ENCODE measurements at places on chromosomes 5 and 9. TPM values are rescaled to one million over a fixed set of nuclear protein-coding genes. Genes with fewer than 3 reads are reported as not detected.

DNA sequence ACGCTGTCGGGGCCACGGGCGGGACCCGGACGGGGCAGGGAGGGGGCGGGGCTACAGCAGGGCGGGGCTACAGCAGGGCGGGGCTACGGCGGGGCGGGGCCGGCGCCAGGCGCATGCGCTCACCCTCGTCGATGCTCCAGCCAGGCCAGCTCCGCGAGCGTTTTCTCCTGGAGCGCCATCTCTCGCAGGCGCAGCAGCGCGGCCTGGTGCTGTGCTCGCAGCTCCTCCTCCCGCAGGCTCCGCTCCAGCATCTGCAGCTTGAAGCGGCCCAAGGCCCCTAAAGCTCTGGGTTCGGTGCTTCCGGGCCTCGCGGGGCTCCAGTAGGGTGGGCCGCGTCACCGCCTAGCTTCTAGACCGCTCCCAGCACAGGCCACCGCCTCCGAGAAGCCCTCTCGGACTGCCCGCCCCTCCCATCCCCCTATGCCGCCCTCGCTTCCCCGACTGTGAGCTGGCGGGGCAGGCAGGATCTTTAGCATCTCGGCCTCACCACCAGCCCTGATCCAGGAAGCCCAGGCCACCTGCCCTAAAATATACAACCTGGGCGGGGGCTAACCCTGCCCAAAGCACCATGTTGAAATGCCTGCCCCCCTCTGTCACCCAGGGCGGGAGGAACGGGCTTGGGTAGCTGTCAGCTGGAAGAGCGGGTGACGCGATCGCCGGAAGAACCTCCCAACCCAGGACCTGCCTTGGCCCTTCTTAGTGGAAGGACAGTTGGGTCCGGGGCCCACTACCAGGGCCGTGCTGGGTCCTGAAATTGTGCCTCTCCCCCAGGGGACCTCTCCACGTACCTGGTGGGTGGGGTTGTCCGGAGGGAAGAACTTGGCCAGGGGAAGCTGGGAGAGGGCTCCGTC lies 21.9 kb upstream of the QSOX2 start:
- DNase-seq = peak; percentile 82
- no peaks in the 10 kb centered on the region for H3K27me3 ChIP-seq
- H3K27ac ChIP-seq = no peak overlapping the region
- H3K36me3 ChIP-seq = no peaks in the 10 kb centered on the region
- H3K4me1 ChIP-seq = no peaks in the 10 kb centered on the region
- H3K4me3 ChIP-seq = peak overlapping the region; percentile 51

GRCh38 chr5:131976414-131977211 lies 31.1 kb upstream of the MEIKIN start:
- DNase-seq = no peak
- H3K4me3 ChIP-seq = no peak overlapping the region
- H3K36me3 ChIP-seq = no peaks in the 10 kb centered on the region
- no peaks in the 10 kb centered on the region for H3K4me1 ChIP-seq
- H3K27ac ChIP-seq = no peak overlapping the region

- DNase-seq = no peak
- H3K4me1 ChIP-seq = no peaks in the 10 kb centered on the region
- H3K4me3 ChIP-seq = no peak overlapping the region
- no peaks in the 10 kb centered on the region for H3K36me3 ChIP-seq
These were observed 96.0 kb upstream of the PRRC1 start for GRCh38 chr5:127421471-127421870.

DNA sequence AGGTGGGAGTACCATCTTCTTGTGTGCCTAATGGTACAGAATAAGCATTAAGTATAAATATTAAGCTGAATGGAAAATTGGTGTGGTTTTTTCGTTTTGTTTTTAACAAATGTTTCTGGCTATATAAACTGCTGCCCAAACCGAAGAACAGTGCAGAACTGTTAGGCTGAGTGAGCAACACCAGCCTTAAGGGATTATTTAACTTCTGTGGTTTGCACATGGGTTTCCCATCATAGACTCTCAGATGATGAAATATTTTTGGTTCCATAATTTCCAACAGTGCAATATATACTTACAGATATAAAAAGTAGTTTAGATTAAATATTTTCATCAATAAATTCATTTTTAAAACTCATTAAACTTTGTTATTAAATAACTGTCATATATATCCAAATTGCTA lies 16.4 kb downstream of the C5orf63 start:
- no peak overlapping the region for H3K27ac ChIP-seq
- DNase-seq = no peak
- H3K4me3 ChIP-seq = no peak overlapping the region
- H3K4me1 ChIP-seq = no peaks in the 10 kb centered on the region
- H3K27me3 ChIP-seq = no peaks in the 10 kb centered on the region

DNA sequence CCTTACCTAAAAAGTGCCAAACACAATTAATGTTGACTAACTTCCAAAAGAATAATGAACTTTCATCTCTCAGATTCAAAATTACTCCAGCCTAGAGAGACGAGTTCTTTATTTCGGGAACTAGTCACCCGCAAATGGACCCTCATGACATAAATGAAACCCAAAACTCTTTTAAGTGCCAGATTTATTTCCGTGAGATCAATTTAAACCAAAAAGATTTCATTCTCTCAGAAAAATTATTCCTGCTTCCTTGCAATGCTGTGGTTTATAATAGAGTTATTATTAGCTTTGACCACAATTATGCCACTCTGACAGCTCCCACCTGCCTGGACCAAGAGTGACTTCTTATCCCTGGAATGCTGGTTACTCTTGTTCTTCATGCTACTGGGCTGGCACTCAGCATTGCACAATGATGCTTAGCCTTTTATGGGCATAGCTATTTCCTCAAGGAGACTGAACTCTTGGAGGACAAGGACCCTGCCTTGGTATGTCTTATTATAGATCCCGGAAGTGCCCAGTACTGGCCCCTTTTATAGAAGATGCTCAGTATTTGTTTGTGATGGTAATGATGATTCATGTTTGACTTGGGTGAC lies 183.5 kb downstream of the SNX18 start:
- no peaks in the 10 kb centered on the region for H3K36me3 ChIP-seq
- H3K4me1 ChIP-seq = no peaks in the 10 kb centered on the region

DNA sequence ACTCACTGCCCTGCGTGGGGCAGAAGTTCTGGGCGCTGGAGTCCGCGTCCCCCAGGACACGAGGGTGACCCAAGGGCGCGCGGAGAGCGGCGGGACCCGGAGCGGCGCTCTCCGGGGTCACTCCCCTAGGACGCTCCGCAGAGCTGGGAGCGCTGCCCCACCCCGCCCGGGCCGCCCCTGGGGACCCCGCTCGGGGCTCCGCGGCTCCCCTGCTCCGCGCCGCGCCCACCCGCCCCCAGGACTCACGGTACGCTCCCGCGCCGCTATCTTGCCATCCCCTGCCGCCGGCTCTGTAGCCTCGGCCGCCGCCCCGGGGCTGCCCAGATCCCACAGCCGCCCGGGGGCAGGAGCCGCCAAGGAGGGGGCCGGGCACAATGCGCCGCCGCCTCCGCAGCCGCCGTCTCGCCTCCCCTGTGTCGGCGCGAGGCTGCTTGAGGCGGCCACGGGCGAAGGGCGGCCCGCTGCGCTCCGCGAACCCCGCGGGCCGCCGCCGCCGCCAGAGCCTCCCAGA lies 303 bp downstream of the LIFR start:
- H3K27me3 ChIP-seq = peaks cover 17% of the 10 kb centered on the region
- H3K27ac ChIP-seq = peak overlapping the region; percentile 46
- peak overlapping the region; percentile 48 for H3K4me3 ChIP-seq

- H3K4me3 ChIP-seq = no peak overlapping the region
- H3K27me3 ChIP-seq = no peaks in the 10 kb centered on the region
- no peaks in the 10 kb centered on the region for H3K36me3 ChIP-seq
- no peak for DNase-seq
- no peaks in the 10 kb centered on the region for H3K4me1 ChIP-seq
These were observed 292.6 kb upstream of the TAS2R1 start for GRCh38 chr5:9922719-9923118.

GRCh38 chr9:76693912-76694311 lies 70.3 kb upstream of the PCA3 start:
- H3K27ac ChIP-seq = no peak overlapping the region
- H3K4me3 ChIP-seq = no peak overlapping the region
- DNase-seq = no peak
- H3K36me3 ChIP-seq = no peaks in the 10 kb centered on the region
- H3K4me1 ChIP-seq = no peaks in the 10 kb centered on the region
- no peaks in the 10 kb centered on the region for H3K27me3 ChIP-seq

DNA sequence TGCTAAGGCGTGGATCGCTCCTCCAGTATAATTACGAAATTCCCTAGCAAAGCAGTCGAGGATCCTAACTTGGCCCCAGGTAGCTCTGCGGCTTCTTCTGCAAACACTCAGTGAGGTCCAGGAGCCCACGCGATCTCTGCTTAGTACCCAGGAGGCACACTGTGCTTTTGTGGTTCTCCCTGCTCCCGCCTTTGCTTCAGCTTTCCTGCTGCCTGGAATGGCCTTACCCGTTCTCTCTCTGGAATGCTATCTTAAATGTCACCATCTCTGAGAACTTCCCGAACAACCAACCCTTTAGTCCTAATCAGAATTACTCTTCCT lies 639 bp downstream of the INVS start:
- peak overlapping the region; percentile 90 for H3K27ac ChIP-seq
- peak overlapping the region; percentile 69 for H3K4me3 ChIP-seq
- H3K36me3 ChIP-seq = no peaks in the 10 kb centered on the region
- no peak for DNase-seq

DNA sequence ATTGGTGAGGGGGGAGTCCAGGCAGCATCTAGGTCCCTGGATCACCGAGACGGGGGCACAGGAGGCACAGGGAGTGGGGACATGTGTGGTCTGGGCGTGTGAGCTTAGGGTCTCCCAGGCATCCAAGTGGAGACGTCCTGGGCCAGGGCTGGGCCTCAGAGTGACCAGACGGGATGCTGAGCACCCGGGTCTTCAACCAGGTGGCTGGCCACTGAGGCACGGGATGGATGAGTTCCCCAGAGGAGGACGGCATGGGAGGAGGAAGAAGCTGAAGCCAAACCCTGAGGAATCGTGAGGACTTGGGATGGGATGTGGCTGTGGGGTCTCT lies 88.0 kb downstream of the LMX1B start:
- no peaks in the 10 kb centered on the region for H3K36me3 ChIP-seq
- no peak overlapping the region for H3K4me3 ChIP-seq
- no peaks in the 10 kb centered on the region for H3K4me1 ChIP-seq
- DNase-seq = no peak
- H3K27me3 ChIP-seq = peaks cover 39% of the 10 kb centered on the region

DNA sequence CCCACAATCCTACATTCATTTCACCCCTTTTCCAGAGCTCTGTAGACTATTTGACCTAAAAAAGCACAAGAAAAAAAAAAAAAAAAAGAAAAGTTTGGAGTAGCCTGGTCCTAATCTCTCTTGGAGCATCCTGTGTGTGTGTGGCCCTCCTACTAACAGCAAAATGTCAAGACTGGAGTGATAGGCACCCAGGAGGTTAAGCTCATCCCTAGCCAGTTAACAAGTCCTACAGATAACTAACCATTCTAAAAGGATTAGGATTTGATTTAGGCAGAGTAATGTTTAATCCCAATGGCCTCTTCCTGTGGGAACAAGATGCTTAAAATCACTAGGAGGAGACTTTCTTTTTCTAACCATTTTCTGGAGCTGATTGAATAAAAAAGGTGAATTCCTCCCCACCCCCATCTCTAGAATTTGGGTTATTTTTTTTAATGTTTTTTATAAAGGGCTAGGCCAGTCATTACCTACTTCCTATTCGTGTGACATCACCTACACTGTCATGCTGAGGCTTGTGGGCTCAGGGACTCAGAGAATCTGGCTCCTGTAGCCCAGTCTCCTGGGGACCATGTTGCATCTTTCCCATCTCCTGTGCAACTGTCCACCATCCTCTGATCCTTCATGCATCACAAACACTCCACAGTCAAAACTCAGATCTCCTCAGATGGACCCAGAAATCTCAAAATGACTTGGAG lies 43.2 kb upstream of the NR3C1 start:
- no peak for DNase-seq
- H3K36me3 ChIP-seq = no peaks in the 10 kb centered on the region
- H3K27ac ChIP-seq = no peak overlapping the region

IFT74 gene
- 12.3 TPM for total RNA-seq

DNA sequence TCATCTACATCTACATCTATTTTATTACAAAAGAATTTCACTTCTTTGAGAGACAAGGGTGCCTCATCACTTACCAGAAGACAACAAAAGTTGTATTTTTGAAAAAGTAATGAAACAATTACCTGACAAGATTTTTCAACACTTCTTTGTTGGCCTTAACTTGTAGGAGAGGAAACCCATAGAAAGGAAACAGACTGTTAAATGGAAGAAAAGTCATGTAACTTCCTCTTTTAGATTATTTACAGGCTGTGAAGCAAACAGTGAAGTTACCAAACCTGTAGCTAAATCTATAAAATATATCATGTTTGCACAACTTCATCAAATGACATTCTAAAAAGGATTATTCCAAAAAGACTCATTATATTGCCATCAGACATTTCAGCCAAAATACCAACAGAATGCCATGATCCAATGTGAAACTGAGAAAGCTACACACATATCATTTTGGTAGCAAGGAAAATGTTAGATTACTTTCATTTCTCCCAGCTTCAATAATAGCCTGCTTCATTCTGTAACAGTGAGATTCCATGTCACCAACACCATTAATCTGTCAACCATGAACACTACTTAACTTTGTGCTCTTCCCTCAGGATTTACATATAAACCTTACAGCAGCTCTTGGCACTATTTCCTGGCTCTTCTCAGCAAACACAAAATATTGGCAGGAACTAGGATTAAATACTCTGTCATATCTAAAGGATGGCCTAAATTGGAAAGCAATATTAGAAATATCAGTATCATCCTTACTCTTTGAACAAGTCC lies 122.5 kb downstream of the MCTP1 start:
- no peak for DNase-seq
- H3K27ac ChIP-seq = no peak overlapping the region
- H3K36me3 ChIP-seq = no peaks in the 10 kb centered on the region
- no peaks in the 10 kb centered on the region for H3K27me3 ChIP-seq
- no peak overlapping the region for H3K4me3 ChIP-seq

GRCh38 chr5:957748-958485 lies 50.7 kb upstream of the NKD2 start:
- H3K27me3 ChIP-seq = no peaks in the 10 kb centered on the region
- no peak overlapping the region for H3K27ac ChIP-seq
- H3K36me3 ChIP-seq = no peaks in the 10 kb centered on the region
- DNase-seq = no peak

PCDHA4 gene
- total RNA-seq = 0.47 TPM

- no peak for DNase-seq
- no peaks in the 10 kb centered on the region for H3K4me1 ChIP-seq
- H3K27me3 ChIP-seq = no peaks in the 10 kb centered on the region
- H3K27ac ChIP-seq = no peak overlapping the region
- H3K4me3 ChIP-seq = no peak overlapping the region
These were observed 44.3 kb downstream of the SMARCA2 start for GRCh38 chr9:2059274-2059929.

TLX3 gene
- total RNA-seq = not detected

GRCh38 chr5:78661044-78661443 lies 12.5 kb upstream of the LHFPL2 start:
- H3K27me3 ChIP-seq = no peaks in the 10 kb centered on the region
- H3K4me3 ChIP-seq = no peak overlapping the region
- no peaks in the 10 kb centered on the region for H3K36me3 ChIP-seq
- H3K27ac ChIP-seq = no peak overlapping the region

GRCh38 chr5:180470966-180471582 lies 23.1 kb upstream of the CNOT6 start:
- H3K4me3 ChIP-seq = no peak overlapping the region
- no peaks in the 10 kb centered on the region for H3K27me3 ChIP-seq
- DNase-seq = peak; percentile 60
- H3K4me1 ChIP-seq = no peaks in the 10 kb centered on the region
- H3K27ac ChIP-seq = no peak overlapping the region

Data from colonic mucosa (tissue), 4 donors.